ENCODE measurements at places on chromosomes 7 and 10.

DNA sequence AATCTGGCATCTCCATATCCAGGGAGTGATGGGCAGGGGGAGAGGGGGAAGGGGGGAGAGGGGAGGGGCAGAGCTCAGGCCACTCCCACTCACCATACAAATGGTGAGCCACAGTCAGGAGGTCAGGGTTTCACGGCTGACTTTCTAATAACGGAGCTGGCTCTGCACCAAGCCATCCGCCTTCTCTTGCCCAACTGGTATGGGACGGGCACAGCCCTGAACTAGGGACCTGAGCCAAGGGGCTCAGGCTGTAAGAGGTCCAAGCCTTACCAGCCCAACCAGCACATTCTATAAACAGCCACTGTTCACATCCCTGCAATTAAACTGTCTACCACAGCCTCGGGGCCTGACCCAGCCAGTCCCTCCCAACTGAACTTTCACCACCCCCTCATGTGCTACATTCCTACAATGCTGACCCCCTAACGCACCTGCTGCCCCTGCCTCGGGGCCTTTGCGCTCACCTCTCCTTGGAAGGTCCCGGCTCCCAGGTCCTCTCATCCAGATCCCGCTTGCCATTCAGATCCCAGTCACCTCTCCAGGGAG is 32.5 kb downstream of the RGS10 start:
- no peak for DNase-seq

GRCh38 chr10:132109341-132110110 is 43.8 kb downstream of the JAKMIP3 start:
- no peak for DNase-seq

DNA sequence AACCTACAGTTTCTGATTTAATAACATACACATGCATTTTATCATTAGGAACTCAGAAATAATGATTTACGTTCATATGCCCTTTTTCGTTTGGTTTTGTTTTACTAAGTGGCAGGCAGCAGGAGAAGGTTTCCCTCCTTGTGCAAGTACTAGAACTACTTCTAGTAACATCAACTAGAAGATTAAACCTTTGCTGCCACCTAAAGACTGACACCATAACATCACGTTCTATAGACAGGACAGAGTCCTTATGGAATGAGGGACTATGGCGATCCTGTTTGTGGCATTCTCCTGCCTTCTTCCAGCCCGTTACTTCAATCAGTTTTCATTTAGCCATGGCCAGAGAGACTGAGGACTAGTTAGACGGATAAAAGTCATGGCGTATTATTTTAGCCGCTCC is 53.2 kb downstream of the GAD2 start:
- peak; percentile 18 for DNase-seq

DNA sequence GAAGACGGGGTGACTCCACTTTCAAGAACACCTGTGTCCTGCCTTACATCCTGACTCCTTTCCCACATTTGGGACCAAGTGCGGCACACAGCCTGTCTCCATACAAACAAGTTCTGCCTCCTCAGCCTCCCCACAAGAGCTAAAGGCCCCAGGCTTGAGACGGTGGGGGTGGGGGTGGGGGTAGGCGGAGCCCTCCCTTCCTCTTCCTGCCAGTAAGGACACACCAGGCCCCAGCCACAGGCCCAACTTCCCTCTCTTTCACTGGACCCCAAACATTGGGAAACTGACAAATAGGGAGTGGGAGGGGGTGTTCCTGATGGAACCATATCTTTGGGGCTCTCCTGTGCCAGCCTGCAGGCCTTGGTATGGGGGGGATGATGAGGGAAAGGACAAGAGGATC is 4.6 kb downstream of the CDK5 start:
- DNase-seq: no peak

DNA sequence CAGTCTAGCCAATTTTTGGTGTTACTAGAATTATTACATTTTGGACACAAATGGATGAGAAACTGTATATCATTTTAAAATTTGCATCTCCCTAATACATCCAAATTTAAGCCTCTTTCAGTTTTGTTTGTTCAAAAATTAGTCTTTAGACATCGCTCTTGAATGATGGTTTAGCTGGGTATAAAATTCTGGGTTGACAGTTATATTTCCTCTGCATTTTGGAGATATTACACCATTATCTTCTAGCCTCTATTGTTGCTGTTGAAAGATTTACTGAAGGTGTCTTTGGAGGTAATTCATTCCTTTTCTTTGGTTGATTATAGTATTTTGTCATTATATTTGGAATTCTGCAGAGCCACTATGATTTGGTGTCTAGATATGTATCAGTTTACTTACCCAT is 116.5 kb downstream of the COL26A1 start:
- DNase-seq: no peak

- DNase-seq: no peak
These were observed 60.5 kb upstream of the TBX20 start for GRCh38 chr7:35314354-35314753.
